ENCODE measurements at places on chromosomes 1 and 21.
A peak's percentile ranks its signal among the peaks of the same experiment; 100 is the strongest.

- no peak for DNase-seq
Measured at GRCh38 chr21:17796037-17796403, 23.1 kb downstream of the C21orf91 start.

- DNase-seq = peak; percentile 36
Measured at GRCh38 chr1:59502009-59502691, 205.3 kb downstream of the FGGY start.

- DNase-seq = no peak
Measured at GRCh38 chr1:154742606-154743005, 127.5 kb downstream of the KCNN3 start.

- DNase-seq = peak; percentile 24
Measured at GRCh38 chr1:71490432-71490831, 409.6 kb upstream of the ZRANB2 start.

- DNase-seq = peak; percentile 67
Measured at GRCh38 chr1:115056395-115056798, 26.8 kb downstream of the TSHB start.

DNA sequence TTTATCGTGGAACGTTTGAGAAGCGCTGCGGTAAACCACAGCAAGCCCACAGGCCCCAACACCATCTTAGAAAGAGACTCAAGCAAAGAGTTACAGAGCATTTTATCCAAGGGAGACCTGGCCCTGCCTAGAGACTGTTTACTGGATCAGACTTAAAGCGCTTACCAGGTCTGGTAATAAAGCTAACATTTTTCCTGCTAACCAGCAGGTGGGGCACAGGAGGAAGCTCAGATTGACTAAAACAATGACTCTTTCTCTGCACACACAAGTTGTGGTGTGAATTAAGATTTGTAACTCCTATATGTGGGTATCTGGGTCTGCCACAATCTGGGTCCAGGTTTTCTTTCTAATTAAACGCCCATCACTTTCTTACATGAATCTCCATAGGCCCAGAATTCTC is 136.5 kb upstream of the ETS2 start:
- DNase-seq = peak; percentile 47
